Type B pancreatic cell (in vitro differentiated cells): ENCODE measurements at places on chromosomes 5 and 9. TPM values are rescaled to one million over a fixed set of nuclear protein-coding genes. Genes with fewer than 3 reads are reported as not detected.

- no peak overlapping the region for H3K4me3 ChIP-seq
- H3K27me3 ChIP-seq = peaks cover 11% of the 10 kb centered on the region
- no peak for DNase-seq
- no peak overlapping the region for H3K27ac ChIP-seq
These were observed 69.5 kb downstream of the SH3TC2 start for GRCh38 chr5:148993283-148993936.

DNA sequence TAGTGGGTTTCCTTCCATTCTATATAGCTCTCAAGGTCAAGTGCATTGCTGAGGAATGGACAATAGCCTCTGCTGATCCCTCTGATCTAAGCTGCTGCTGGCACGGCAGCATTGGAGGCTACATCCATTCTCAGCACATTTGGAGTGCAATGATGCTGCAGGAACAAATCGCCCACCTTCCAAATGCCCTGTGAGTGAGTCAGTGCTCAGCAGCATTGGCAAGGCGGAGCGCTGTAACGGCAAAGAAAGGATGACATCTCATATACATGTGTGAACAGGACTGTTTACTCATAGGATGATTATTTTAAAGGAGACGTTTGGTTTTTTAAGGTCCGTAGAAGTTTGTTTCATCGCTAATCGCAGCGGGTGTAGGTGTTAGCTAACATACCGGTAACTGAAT is 408.7 kb downstream of the ARHGEF28 start:
- H3K27me3 ChIP-seq = no peaks in the 10 kb centered on the region
- DNase-seq = no peak
- no peak overlapping the region for H3K27ac ChIP-seq
- no peaks in the 10 kb centered on the region for H3K36me3 ChIP-seq
- H3K4me3 ChIP-seq = no peak overlapping the region

DNA sequence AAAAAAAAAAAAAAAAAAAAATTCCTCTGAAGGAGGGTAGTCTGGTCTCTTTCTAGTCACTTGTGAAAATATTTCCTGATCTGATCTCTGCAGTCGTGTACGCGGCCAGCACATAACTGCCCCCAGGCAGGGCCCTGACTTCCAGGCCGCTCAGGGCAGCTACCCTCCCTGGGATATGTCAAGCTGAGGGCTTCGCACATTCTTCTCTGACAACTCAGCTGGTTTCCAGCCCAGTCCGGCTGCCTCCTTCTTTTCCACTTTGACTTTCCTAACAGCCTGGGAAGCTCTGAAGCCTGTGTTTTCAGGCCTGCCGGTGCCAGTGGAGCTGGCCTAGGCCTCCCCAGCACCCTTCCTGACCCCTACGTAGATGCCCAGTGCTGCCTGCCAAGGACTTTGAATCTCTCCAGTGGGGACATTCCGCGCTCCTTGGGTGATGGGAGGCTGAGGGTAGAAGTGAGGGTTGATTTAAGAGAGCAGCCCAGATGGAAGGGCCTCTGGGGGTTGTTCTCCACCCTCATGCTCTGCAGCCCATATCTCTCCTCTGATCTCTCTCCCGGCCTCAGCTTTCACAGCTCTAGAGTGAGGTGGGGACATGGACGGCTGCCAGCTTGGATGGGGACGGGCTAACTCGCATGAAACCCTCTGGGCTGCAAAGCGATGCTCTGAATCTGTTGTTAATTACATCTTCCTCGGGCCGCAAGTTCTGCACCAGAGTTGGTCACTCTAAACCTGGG is 20.7 kb downstream of the COL5A1 start:
- H3K4me1 ChIP-seq = peaks cover 30% of the 10 kb centered on the region
- H3K36me3 ChIP-seq = peaks cover 28% of the 10 kb centered on the region
- no peak for DNase-seq
- H3K27me3 ChIP-seq = peaks cover 8% of the 10 kb centered on the region
- peak overlapping the region; percentile 29 for H3K27ac ChIP-seq

GRCh38 chr9:6188466-6188865 is 27.1 kb upstream of the IL33 start:
- no peaks in the 10 kb centered on the region for H3K27me3 ChIP-seq
- DNase-seq = no peak
- H3K36me3 ChIP-seq = no peaks in the 10 kb centered on the region
- no peaks in the 10 kb centered on the region for H3K4me1 ChIP-seq
- H3K27ac ChIP-seq = no peak overlapping the region
- no peak overlapping the region for H3K4me3 ChIP-seq

- H3K4me1 ChIP-seq = no peaks in the 10 kb centered on the region
- no peak overlapping the region for H3K4me3 ChIP-seq
These were observed 207.4 kb downstream of the AGTPBP1 start for GRCh38 chr9:85534340-85534739.

DNA sequence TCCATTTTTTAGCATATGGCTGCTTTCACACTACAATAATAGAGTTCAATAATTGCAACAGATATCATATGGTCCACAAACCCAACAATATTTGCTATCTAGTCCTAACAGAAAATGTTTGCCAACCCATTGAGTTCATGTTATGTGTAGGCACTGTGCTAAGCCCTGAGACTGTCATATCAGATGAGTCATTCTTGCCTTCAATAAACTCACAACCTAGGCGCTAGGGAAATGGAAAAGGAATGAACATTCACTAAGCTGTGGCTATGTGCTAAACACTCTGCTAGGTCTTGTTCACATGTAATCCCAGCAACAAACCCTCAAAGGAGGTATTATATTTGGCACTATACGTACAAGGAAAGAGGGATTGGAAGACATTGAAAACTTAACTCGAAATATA is 8.4 kb upstream of the TIMD4 start:
- no peak overlapping the region for H3K27ac ChIP-seq
- H3K27me3 ChIP-seq = no peaks in the 10 kb centered on the region
- DNase-seq = no peak
- no peaks in the 10 kb centered on the region for H3K4me1 ChIP-seq

- peaks cover 16% of the 10 kb centered on the region for H3K4me1 ChIP-seq
- H3K4me3 ChIP-seq = no peak overlapping the region
- H3K27ac ChIP-seq = no peak overlapping the region
- no peak for DNase-seq
- no peaks in the 10 kb centered on the region for H3K27me3 ChIP-seq
These were observed 479.0 kb upstream of the ZNF608 start for GRCh38 chr5:125225424-125225823.

DNA sequence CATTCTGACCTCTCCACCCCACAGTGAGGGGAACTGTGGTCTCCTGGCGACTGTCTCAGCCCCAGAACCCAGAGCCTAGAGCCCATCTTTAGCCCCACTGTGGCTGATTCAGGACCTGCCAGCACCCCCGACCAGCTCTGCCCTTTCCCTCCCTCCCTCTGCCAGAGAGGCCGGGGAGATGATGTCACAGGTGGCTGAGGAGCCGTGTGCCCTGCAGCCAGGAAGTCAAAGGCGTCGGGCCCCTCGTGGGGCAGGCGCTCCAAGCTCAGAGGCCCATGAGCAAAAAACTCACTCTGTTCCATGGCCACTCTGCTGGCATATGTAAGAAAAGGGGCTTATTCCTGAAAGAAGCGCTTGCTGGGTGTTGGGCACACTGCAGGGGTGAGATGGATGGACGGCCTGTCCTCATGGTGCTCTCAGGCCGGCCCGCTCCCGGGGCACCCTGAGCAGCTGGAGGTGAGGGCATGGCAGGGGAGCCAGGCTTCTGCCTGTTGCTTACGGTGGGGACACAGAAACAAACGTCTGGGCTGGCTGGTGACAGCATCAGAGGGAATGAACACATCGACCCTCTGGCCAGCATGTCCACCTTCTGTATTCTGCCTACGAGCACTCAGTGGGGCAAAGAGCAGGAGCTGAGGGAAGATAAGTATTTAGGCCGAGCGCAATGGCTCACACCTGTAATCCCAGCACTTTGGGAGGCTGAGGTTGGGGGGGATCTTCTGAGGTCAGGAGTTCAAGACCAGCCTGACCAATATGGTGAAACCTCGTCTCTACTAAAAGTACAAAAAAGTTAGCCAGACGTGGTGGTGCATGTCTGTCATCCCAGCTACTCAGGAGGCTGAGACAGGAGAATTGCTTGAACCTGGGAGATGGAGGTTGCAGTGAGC is 41.1 kb downstream of the LAMC3 start:
- no peak overlapping the region for H3K4me3 ChIP-seq
- no peak overlapping the region for H3K27ac ChIP-seq
- H3K4me1 ChIP-seq = no peaks in the 10 kb centered on the region
- DNase-seq = no peak

DNA sequence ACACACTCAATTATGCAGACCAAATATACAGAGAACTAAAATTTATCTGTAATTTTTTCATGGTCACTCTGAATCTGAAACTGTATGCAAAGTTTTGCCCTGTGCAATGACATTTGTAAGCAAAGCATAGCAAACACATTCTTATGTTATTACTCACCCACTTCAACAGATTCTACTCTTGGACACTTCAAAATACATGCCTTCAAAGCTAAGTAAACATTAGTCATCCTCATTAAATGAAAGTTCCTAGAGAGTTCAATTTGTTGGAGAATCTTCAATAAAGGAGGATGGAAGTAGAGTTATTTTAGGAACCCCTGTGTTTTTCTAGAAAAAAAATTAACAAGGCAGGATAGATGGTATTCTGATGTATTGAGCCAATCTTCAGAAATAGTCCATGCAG is 639.7 kb upstream of the C9orf72 start:
- no peak overlapping the region for H3K4me3 ChIP-seq
- no peak for DNase-seq
- H3K4me1 ChIP-seq = peaks cover 7% of the 10 kb centered on the region
- H3K27ac ChIP-seq = peak overlapping the region; percentile 5
- no peaks in the 10 kb centered on the region for H3K27me3 ChIP-seq
- H3K36me3 ChIP-seq = no peaks in the 10 kb centered on the region

DNA sequence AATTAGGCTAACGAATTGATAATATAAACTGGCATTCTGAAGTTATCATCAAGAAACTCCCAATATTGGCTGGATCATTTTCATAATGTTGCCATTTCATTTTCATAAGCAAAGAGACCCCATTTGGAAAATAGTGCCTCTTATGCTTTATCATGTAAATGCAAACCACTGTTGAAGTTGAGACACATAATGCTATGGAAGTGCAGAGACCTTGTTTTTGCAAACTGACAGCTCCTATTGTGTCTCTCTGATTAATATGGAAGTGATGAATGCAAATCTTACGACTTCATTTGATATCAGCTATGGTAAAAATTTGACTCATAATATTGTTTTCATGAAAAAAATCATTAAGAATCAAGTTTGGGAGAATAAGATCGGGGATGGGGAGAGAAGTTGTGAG is 25.3 kb upstream of the ZNF608 start:
- H3K27me3 ChIP-seq = no peaks in the 10 kb centered on the region
- no peak overlapping the region for H3K4me3 ChIP-seq
- H3K36me3 ChIP-seq = no peaks in the 10 kb centered on the region
- no peak overlapping the region for H3K27ac ChIP-seq

DNA sequence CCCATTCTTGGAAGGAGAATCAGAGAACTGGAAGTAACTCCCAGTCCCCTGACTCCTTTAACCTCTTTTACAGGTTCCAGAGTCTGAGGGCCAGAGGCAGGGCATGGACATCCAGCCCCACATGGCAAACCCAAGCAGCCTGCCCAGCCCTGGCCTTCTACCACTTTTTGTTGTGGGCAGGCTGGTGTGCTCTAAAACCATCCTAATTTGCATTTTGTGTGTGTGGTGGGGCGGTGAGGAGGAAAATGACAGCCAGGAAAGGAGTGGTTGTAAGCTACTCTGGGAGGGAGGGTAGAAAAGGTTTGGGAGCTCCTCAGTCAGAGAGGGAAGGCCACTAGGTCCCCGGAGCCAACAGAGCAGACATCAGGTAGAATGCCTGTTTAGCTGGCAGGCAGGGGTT is 90.6 kb downstream of the PSD2 start:
- DNase-seq = no peak
- H3K36me3 ChIP-seq = no peaks in the 10 kb centered on the region
- H3K4me3 ChIP-seq = no peak overlapping the region
- H3K27me3 ChIP-seq = peaks cover 17% of the 10 kb centered on the region

CTNND2 gene
- total RNA-seq = 31.5 and 49.5 TPM in 2 replicates

GBGT1 gene
- 21.0 and 54.9 TPM in 2 replicates for total RNA-seq

OR1J1 gene
- total RNA-seq = not detected in 2 replicates

KCTD16 gene
- total RNA-seq = 3.0 and 4.5 TPM in 2 replicates

LOX gene
- total RNA-seq = 0.90 and 6.6 TPM in 2 replicates
